Muscle of leg (tissue), 16 donors: ENCODE measurements at places on chromosomes 7 and 10. TPM values are rescaled to one million over a fixed set of nuclear protein-coding genes. Genes with fewer than 3 reads are reported as not detected.
A peak's percentile ranks its signal among the peaks of the same experiment; 100 is the strongest.

Gene WNT8B
- total RNA-seq = not detected

Gene EIF5AL1
- total RNA-seq = 0.13 TPM

Gene SHH
- under 0.01 TPM for total RNA-seq

GRCh38 chr10:129163531-129163930 is 303.5 kb upstream of the MGMT start:
- no peak for DNase-seq

DNA sequence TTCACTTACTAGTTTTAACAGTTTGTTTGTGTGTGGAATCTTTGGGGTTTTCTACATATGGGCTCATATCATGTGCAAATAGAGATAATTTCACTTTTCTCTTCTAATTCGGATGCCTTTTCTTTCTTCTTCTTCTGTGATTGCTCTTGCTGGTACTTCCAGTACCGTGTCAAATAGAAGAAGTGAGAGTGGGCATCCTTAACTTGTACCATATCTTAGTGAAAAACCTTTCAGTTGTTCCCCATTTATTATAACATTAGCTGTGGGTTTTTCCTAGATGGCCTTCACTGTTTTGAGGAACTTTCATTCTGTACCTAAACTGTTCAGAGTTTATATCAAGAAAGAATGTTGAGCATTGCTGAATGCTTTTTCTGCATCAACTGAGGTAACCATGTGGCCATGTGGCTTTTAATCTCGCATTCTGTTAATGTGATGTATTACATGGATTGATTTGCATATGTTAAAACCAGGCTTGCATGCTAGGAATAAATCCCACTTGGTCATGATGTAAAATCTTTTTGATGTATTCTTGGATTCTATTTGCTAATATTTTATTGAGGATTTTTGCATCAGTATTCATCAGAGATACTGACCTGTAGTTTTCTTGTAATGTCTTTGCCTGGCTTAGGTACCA is 78.7 kb downstream of the FAM107B start:
- no peak for DNase-seq

DNA sequence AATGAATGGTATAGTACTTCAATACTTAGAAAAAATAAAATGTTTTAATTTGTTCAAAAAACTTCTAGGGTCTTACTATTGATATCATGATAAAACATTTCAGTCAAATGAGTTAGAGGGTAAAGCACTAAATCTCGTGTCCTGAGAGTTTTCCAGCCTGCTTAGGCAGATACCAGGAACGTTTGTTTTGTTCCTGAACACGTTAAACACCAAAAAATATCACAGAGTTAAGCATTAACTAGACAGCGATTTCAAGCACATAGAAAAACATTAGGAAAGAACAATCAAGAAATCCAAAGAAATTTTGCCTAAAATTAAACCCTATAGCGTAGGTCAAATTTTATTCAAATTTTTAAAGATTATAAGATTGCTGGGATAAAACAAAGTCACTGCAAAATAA is 204.6 kb upstream of the AGR3 start:
- no peak for DNase-seq

DNA sequence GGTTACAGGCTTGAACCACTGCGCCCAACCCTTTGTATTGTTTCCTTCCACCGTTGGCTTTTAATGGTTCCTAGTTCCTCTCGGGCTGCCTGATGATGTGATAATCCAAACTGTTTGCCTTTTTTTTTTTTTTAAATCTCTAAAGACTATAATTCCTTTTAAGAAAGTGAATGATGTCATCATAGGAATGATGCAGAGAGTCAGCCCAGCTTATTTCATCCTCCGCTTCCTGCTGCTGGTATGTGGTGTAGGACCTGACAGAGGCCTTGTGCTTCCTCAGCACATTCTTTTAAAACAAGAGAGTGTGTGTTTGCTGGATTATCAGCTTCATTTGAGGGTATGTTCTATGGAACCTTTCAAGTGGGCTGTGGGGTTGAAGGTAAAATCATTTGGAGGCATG is 241.4 kb downstream of the LRMDA start:
- peak; percentile 26 for DNase-seq

DNA sequence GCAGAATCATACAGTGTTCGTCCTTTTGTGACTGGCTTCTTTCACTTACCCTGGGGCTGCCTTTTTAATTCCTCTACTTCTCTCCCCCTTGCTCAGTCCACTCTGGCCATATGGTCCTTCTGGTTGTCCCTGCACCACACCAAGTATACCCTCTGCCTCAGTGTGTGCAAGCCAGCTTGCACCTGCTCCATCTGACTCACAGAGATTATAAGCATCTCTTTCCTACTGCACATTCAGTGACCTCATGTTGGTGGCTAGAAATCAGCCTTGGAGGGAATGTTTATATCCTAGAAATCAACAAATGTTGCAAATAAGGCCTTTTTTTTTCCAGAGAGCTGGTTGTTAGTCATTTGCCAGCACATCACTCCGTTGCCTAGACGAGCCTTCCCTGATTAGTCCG is 67.5 kb upstream of the C10orf90 start:
- DNase-seq = peak; percentile 17

- no peak for DNase-seq
These were observed 2.7 kb downstream of the COG5 start for GRCh38 chr7:107560898-107561516.

DNA sequence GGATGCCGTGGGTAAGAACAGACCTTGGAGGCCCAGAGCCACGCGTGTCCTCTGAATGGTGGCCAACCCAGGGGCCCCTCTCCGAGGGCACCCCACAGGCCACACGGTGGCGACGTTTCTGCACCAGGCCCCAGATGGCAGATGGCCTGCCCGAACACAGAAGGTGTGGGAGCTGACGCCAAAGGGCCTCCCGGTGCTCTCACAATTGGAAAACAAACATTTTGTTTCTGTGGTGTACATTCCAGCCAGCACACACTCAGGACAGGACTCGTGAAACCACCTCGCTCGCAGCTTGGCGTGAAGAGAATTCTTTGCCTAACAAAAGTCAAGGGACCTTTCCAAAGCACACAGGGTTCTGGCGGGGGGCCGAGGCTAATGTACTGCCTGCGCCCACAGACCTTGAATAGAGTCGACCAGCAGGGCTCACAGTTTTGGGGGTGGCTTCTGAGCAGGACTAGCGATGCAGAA is 112.1 kb downstream of the FAM53B start:
- no peak for DNase-seq

DNA sequence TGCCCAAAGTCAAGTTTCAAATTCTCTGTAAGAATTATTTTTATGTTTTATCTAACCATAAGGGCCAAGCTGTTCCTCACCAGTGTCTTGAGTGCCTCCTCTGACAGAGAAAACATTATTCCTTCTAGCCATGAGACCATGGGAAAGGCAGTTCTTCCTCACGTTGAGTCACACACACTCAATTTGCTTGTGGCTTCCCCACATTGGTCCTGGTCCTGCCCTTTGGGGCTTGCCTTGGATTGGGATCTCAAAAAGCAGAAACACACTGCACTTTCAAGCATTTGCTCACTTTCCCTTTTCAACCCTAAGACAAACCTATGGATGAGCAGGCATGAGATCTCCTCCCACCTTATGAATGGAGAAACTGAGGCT is 248.3 kb upstream of the IGFBP3 start:
- DNase-seq = no peak

GRCh38 chr10:90007226-90007625 is 305.8 kb downstream of the KIF20B start:
- no peak for DNase-seq

- no peak for DNase-seq
These were observed 52.4 kb upstream of the RHEB start for GRCh38 chr7:151572136-151572535.

GRCh38 chr7:7569081-7569527 is 2.4 kb downstream of the MIOS start:
- peak; percentile 40 for DNase-seq

DNA sequence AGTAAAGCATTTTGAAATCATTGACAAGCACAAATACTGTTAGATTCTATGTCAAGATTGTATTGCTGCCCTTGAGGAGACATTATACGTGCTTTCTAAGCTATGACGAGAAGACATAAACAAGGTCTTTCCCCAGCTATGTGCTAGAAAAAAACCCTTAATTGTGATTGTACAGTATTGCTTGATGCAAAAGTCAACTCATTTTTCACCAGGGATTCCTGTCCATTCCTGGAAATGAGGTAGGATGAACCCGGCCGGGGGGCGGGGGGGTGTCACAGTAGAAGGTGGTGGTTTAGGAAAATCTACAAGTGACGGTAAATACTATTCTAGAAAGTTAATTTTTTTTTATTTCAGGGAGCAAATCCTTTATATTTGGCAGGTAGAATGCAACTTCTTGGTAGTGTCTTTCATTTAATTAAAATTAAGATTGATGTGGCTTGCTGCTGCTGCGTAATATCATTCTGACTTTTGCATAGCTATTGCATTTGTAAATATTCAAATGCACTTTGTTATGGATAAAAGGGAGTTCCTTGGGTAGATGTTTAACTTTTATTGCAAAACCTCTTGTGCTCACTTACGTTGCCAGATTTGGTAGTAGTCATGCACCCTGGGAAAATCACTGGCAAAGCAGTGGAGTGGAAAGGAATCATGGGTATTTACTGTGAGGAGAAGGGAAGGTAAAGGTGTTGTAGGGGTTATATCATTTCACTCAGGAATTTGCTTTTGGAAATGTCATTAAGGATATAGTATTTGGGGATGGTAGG is 164.4 kb upstream of the PRPS1L1 start:
- DNase-seq = no peak
